ENCODE measurements at places on chromosomes 1 and 21. TPM values are rescaled to one million over a fixed set of nuclear protein-coding genes. Genes with fewer than 3 reads are reported as not detected.
A peak's percentile ranks its signal among the peaks of the same experiment; 100 is the strongest.

The LDLRAP1 gene
- 14.4 TPM for total RNA-seq

GRCh38 chr1:40352126-40352525 lies 21.4 kb upstream of the SMAP2 start:
- DNase-seq = no peak

The TRPM2 gene
- 1.8 TPM for total RNA-seq

- peak; percentile 88 for DNase-seq
These were observed 809 bp downstream of the SYT11 start for GRCh38 chr1:155859881-155860871.

- DNase-seq = no peak
These were observed 132.2 kb upstream of the TNR start for GRCh38 chr1:175875556-175875955.

The PSMA5 gene
- total RNA-seq = 49.9 TPM

The FAM72B gene
- total RNA-seq = not detected

The HFM1 gene
- 1.7 TPM for total RNA-seq

DNA sequence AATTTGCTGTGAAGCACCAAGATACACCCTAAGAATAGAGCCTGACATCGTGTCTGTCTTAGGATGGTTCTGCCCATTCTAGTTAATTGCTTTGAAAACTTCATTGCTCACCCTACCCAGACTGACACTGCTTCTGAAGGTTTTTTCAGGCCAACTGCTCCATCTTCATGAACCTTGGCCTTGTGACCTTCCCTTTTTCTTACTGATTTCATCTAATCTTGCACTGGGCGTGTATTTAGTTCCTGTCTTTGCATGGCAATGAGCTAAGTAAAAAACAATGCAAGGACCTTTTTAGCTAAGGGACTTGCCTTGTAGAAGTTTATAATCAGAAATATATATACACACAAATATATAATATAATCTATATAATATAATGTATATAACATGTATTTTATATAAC lies 108.0 kb downstream of the PBX1 start:
- DNase-seq = no peak

The LRRN2 gene
- 1.4 TPM for total RNA-seq

DNA sequence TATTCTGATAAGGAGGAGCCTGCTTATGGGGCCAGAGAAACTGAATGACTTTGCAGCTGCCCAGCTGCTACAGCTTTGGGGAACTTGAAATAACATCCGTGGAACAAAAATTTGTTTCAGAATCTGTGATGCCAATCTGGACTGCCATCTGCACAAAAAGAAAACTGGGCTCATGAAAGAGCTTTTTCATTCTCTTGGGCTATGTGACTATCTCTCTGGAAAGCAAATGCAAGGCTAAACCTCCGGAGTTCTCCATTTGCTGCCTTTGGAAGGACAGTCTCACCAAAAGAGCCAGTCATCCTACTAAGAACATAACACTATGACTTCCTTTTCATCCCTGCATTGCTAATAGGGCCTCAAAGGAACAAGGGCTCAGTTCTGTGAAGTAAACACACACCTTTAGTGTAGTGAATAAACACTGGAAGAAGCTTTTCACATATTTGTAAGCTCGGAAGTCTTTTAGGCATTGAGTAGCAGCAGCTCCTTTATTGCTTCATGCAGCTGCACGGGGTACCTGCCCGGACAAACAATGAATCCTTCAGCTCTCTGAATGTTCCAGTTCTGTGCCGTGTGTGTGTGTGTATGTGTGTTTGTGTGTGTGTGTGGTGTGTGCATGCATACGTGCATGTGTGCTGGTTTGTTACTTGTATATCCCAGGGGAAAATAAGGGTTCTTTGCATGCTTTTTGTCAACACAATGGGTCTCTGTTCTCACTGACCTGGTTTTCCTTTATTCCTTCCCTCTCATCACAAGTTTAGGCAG lies 255.5 kb upstream of the SGIP1 start:
- no peak for DNase-seq

DNA sequence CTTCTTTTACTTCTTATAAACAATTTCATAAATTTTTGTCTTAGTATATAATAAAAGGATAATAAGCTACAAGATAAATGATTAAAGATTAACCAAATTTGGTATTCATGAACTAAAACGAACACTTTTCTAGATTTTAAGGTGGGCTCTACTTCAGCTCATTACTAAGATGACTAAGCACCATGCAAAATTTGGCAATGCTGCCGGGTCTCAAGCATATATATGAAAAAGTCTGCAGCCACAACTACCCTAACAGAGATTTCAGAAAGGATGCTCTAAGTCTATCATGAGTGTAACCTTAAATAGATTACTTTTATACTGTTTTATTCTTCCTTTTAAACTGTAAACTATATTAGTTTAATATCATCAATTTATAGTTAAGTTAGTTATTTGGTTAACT lies 47.8 kb downstream of the BRWD1 start:
- DNase-seq = no peak

The SLC35F3 gene
- not detected for total RNA-seq

DNA sequence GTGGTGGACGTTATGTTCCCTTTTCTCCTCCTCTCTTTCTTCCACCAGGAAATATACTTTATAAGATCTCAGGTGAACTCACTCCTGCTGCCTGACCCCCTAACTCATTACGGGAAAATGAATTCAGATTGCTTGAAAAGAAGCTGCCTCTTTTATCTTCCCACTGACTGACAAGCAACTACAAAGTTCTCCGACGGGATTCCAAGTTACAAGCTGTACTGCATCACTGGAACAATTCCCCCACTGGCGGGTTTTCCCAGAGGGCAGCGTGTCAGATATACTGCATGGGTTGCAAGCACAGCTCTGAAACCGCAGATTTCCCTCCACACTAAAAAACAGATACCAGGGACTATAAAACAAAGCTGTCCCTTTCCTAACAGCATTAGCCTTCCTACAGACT lies 390.6 kb downstream of the KCTD3 start:
- DNase-seq = no peak

The LYPD8 gene
- total RNA-seq = not detected

- DNase-seq = no peak
These were observed 3.2 kb upstream of the CELSR2 start for GRCh38 chr1:109246141-109246551.

- DNase-seq = peak; percentile 33
These were observed 20.3 kb downstream of the RXRG start for GRCh38 chr1:165424454-165425216.

The AGT gene
- total RNA-seq = 54.6 TPM

GRCh38 chr1:18109756-18110597 lies 2.4 kb downstream of the IGSF21 start:
- DNase-seq = peak; percentile 39

The CYP4A22 gene
- not detected for total RNA-seq

The C1orf226 gene
- total RNA-seq = 8.7 TPM

DNA sequence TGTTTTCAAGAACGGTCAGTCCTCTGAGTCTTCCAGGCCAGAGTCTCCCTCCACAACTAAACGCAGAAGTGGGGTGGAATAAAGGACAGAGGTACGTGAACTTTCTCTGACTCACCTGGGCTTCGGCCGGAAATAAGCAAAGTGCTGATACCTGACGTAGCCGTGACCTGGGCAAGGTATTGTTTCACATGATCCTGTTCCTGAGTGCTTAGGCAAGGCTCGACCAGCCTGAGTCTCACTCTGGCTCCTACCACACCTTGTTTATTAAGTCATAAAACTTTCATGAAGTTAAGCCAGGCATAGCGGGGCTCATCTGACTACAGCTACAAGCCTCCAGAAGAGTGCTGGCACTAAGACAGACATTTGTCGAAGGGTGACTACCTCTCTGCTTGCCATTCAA lies 327.5 kb downstream of the SETD4 start:
- DNase-seq = no peak

The ASH1L gene
- 38.7 TPM for total RNA-seq

DNA sequence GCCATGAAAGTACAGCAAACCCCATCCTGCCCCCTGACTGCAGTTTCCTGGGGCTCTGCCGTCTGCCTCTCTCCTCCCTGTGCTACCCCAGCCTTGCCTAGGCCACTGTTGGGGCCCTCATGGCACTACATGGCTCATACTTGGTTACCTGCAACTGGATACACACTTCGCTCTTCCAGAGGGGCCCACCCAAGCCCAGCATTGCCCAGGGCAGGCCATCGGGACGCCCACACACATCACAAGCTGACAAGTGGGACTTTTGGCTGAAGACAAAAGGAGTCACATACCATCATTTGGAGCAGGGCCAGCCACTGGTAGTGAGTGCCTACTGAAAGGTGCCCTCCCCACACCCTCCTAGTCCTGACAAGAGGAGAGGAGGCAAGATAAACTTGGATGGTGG lies 82.8 kb downstream of the CD247 start:
- no peak for DNase-seq
